IPS DF 19.7 (cell line): ENCODE measurements at places on chromosomes 1 and 21.

- DNase-seq: no peak
Measured at GRCh38 chr1:150160964-150161621, 11.4 kb downstream of the PLEKHO1 start.

DNA sequence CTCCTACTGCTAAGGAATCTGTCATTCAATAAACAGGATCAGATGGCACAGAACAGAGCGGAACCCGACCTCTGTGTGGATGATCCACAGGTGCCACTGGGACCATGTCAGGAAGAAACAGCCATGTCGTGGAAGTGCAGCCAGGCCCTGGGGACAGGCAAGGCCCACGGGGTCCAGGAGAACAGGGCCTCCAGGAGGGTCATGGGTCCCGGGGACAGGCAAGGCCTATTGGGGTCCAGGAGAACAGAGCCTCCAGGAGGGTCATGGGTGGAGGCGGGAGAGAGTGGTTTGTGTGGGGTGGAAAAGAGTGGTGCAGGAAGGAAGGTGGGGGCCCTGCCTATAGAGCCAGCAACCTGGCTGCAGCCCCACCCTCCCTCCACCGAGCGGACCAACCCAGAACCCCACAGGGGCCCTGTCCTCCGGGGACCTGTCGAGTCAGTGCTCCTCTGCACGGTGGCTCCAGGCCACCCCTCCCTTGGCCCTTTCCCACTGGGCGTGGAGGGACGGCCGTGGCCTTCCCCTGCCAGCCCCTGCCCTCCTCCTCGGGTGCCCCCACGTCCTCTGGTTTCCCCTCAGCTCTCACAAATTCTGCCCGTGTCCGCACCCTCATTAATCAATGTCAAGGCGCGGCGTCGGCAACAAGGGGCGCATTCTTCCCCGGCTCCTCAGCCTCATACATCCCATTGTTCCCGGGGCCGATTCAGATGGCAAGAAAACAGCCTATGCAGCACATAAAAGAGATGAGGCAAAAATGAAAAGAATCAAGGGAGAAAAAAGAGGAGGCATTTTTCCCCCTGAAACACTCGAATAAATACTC, 146.4 kb downstream of the PRDM16 start:
- no peak for DNase-seq

DNA sequence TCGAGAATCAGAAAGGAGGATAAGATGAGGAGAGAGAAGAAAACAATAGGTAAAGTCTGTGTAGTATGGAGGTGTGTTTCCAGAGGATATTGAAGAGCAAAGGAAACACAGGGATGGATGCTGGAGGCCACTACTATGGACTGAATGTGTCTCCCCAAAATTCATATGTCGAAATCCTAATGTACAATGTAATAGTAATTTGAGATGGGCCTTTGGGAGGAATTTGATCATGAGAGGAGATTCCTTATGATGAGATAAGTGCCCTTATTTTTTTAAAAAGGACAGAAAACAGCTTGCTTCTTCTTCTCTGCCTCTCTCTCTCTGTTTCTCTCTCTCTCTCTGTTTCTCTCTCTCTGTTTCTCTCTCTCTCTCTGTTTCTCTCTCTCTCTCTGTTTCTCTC, 602.2 kb upstream of the ADAMTS5 start:
- DNase-seq: no peak

GRCh38 chr1:56097713-56098112, 481.6 kb downstream of the PLPP3 start:
- DNase-seq: no peak

DNA sequence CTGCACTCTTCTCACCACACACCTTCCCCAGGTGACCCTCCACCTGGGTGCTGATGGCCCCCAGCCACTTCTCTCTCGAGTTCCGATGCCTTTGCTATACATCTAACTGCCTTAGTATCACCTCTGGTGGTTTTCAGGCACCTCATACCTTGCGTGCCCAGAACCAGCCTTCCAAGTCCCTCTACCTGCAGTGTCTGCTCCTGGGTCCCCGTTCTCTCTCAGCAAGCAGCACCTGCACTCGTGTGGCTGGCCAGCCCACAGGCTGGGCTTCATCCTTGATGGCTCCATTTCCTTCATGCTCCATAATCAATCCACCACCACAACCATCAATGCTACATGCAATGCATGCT, 49.2 kb upstream of the EDN2 start:
- DNase-seq: no peak

DNA sequence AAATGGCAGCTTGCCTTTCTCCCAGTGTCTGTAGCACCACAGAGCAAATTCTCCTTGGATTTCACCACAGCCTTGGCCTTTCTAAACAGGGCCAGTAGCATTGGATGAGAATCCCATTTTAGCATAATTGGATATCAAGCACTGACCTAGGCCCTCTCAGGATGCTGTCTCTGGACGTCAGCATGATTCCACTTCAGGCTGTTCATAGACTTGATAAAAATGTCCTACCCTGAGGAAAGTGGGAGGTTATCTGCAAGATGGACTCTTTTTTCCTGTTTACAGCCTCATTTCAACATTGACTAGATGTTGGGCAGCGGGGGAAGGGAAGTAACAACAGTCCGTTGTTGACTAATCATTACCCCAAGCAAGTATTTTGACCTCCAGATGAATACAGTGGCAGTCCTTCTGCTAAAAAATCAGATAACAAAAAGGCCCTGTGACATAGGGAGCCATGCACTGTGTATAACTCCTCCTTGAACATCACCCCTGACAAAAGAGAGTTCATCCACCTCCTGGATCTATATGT, 5.2 kb downstream of the NPL start:
- no peak for DNase-seq

- DNase-seq: no peak
Measured at GRCh38 chr21:45868086-45868485, 113.5 kb upstream of the COL6A1 start.

DNA sequence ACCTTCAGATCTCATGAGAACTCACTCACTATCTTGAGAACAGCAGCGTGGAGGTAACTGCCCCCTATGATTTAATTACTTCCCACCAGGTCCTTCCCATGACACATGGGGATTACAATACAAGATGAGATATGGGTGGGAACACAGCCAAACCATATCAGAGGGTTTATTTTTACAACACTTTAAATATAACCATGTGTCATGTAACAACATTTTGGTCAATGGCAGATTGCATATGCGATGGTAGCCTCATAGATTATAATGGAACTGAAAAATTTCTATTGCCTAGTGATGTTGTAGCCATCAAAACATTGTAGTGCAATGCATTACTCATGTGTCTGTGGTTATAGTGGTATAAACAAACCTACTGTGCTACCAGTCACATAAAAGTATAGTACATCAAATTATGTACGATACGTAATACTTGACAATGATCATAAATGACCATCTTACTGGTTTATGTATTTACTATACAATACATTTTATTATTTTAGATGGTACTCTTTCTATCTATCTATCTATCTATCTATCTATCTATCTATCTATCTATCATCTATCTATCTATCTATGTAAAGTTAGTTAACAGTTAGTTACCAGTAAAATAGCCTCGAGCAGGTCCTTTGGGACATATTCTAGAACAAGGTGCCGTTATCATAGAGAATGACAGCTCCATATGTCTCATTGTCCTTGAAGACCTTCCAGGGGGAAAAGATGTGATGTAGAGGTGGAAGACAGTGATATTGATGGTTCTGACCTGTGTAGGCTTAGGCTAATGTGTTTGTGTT, 12.6 kb upstream of the S100B start:
- no peak for DNase-seq

- no peak for DNase-seq
Measured at GRCh38 chr1:231970684-231971083, 344.1 kb downstream of the DISC1 start.

DNA sequence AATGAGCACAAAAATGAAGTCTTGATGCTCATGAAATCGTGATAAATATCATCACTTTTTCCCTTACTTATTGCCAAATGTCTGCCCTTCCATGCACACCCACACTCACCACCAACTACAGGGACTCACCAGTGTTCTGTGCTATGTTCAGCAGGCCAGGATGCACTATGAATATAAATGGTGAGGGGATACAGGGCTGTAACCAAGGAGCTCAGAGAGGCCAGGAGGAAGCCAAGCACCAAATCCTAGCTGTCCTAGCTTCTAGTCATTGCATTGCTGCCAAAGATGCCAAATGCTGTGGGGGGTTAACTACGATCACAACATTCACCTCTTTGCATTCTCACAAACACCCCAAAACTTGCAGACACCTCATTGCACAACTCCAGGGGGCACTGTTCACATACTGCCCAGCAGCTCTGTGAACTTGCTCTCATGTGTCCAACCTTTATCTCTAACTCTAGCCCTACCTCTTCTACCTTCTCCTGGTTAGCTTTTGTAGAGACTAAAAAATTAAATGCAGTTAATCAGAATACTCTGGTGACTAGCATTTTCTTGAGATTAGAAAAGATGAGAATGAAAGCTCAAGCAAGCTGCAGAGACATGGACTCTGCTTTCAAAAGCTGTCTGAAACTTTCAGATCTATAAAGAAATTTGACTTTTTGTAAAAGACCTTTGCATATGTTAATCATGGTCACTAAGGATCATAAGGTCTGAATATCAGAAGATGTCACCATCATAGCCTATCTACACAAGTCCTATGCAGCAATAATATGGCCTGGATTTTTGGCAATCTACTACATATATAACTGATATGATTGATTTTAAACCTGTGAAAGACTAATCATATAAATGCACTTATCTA, 13.9 kb upstream of the KIF14 start:
- DNase-seq: no peak

GRCh38 chr1:169484683-169485430, 887 bp downstream of the SLC19A2 start:
- no peak for DNase-seq

GRCh38 chr1:93690921-93691789, 9.5 kb upstream of the BCAR3 start:
- DNase-seq: no peak

- no peak for DNase-seq
Measured at GRCh38 chr1:182331387-182331786, 60.2 kb downstream of the GLUL start.

DNA sequence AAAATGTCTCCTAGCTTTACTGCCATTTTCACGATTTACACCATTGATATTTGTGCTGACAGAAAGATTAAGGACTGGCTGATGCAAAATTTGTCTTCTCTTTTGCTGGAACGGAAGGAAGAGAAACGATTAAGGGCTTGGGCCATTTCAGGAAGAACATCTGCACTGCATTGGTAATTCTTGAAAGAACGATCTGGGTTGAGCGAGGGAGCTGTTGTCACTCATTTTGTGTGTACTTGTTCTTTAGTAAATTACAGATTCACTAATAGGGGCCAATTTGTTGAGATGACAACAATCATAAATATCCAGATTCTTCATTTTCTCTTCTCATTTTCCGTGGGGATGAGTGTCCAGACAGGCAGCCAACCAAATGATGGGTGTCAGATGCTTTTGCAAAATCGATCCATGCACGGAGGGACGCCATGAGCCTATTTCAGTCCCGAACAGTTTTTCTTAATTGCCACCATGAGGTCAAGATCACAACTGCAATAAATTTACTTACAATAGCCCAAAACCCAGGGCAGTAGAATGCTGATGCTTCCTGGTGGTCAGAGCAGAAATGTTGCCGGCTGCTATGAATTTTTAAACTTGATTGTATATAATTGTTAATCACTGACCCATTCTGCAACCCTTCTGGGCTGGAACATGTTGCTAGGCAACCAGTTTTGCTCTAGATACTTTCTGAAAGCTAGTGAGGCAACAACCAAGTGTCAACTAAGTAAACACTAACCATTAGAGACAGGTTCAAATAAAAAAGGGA, 132.4 kb upstream of the TIAM1 start:
- DNase-seq: no peak

GRCh38 chr1:53640701-53641075, 98.3 kb downstream of the GLIS1 start:
- no peak for DNase-seq

DNA sequence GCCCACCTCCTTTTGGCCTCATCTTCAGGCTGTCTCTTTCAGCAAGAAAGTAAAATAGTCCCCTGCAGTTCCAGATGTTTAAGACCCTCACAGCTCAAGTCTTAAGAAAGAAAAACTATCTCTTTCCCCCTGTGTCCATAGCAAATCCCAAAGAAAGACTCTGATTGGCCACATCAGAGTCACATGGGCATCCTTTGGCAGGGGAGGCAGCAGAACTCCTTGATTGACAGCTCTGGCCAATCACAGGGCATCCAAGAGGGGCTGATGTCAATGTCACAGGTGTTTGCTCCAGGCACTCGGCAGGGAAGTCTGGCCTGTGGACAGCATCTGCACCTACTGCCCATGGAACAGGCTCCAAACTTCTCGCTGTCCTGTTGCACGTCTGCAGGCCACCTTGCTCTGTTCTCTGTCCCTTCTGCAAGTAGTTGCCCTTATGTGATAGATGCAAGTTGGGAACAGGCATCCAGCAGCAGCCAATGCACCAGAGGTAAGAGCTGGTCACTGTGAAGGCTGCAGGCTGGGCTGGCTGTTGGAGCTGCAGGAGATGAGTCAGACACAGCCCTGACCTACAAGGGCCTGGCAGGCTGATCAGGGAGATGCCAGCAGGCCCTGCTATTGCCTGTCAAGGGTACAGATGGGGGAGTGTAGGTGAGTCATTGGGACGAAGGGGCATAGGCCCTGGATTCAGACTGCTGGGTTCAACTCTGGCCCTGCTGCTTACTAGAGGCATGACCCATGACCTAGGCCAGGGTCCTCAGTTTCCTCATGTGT, 96.8 kb upstream of the TMEM51 start:
- no peak for DNase-seq

- no peak for DNase-seq
Measured at GRCh38 chr1:226185141-226186036, 1.2 kb downstream of the ACBD3 start.

GRCh38 chr21:42182713-42183371, 36.1 kb upstream of the ABCG1 start:
- no peak for DNase-seq
